Central memory CD4-positive, alpha-beta T cell (primary cell): ENCODE measurements at places on chromosomes 16 and 17.

DNA sequence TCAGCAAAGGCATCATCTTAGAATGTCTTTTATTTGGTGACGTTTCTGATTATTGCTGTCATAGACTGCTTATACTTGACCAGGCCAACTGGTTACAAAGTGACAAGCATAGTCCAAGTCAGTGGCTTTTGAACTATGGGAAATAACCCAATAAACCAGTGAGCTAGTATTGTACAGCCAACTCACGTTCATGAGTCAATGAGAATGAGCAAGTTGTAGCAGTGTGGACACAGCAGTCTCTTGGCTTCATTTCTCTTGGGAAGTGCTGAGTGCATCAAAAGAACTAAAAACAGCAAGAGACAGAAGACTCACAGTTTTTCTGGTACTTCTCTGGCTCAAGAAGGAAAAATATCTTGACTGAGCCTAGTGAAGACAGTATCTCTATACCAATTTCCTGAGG is 36.9 kb upstream of the CRISPLD2 start:
- no peak for DNase-seq

DNA sequence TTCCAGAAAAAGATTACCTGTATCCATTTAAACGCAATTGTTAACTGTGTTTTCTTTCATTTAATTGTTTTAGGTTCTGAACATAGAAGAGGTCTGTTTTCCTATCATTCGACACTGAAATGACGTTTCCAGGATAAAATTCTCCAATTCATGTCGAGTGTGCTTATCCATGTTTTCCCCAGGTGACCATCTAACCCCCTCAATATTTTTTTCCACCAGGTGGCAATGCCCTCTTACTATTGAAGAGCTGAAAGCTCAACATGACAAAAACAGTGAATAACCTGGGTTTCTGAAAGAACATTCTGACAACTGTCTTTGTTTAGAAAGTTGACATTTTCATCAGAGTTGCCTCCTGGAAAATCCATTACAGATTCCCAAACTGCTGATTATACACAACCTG is 948.7 kb downstream of the KCNJ2 start:
- DNase-seq, result no peak

GRCh38 chr16:17556276-17557052 is 85.7 kb upstream of the XYLT1 start:
- DNase-seq, result no peak

DNA sequence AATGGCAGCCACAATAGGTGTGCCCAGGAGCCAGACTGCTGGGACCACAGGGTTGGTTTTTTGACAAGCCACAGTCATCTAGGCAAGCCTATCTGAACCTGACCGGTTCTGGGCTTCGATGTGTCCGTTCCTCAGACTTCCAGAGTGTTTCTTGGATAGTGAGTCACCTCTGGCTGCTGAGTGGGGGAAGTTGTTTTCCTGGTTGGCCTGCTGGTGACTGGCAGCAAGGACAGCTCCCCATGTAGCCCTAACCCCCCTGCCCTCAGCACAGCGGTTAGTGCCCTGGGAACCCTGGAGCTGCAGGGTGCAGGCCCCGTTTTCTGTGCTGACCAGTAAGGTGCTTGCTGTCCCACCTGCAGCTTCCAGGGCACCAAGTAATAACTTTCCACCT is 65.5 kb downstream of the PLD6 start:
- no peak for DNase-seq

GRCh38 chr17:8935191-8935590 is 30.3 kb downstream of the PIK3R5 start:
- peak; percentile 21 for DNase-seq

DNA sequence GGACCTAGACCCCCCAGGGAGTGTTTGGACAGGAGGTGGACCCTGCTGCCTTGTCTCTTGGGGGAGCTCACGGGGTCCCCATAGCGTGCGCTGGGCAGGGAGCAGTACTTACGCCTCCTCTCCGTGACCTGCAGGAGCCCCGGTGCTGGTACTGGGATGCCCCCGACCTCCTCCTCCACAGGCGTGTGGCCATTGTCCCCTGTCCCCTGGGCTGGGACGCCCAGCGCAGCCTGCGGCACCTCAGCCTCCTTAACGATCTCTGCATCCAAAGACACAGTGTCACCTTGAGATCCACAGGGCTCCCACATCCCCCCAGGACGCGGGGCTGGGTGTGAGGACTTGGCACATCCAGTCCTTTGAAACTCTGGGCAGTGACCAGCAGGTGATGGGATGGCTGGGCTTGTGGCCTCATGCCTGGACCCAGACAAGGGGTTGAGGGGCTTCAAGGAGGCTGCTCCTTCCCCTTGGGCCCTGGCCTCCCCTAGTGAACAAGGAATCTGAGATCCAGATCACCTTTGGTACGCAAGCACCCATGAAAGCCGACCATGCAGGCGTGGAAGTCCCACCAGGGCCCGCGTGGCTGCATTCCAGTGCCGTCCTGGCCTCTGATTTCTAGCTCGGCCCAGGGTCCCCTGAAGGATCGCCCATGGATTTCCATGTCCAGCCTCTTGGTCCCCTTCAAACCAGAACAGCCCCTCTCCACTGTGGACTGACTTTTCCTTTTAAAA is 9.9 kb downstream of the DBNDD1 start:
- no peak for DNase-seq

DNA sequence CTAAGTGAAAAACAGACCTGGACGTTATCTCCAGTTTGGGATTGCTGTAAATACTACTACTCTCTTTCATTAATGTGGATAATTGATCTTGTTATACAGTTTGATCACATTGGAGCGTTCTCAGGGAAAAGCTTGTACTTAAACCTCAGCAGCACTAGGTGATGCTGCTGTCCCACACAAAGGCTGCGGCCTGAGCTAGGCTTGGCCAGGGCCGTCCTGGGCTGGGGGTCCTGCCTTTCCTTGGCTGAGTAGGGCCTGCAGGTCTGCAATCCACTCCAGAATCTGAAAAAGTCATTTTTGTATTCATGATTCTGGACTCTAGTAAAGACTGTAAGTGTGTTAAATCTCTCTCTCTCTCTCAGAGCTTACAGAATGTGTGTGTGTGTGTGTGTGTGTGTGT is 23.7 kb upstream of the PMFBP1 start:
- DNase-seq, result no peak

- DNase-seq, result no peak
Observed at GRCh38 chr16:30349675-30350074, 5.4 kb downstream of the CD2BP2 start.

- no peak for DNase-seq
Observed at GRCh38 chr16:75099075-75099667, 17.4 kb downstream of the LDHD start.

DNA sequence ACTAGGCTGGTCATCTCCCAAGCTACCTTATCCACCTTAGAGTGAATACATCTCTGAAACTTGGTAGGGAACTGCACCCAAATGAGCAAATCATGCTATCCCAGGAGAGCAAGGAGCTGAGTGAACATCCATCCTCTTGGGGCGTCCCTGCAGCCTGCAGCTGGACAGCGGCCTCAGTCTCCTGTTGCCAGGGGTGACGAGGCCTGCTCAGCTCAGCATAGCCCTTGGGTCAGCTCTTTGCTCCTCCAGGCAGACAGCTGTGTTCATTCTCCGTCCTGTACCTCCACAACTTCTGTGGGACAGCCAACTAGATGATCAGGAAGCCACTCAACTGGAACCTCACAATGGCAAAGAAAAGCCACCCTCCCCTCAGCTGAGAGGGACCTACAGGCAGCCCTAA is 111.9 kb downstream of the SOCS1 start:
- DNase-seq, result no peak

- DNase-seq, result no peak
Observed at GRCh38 chr16:56994311-56994710, 5.0 kb downstream of the NLRC5 start.

- no peak for DNase-seq
Observed at GRCh38 chr17:50638606-50638965, 3.9 kb downstream of the ABCC3 start.

DNA sequence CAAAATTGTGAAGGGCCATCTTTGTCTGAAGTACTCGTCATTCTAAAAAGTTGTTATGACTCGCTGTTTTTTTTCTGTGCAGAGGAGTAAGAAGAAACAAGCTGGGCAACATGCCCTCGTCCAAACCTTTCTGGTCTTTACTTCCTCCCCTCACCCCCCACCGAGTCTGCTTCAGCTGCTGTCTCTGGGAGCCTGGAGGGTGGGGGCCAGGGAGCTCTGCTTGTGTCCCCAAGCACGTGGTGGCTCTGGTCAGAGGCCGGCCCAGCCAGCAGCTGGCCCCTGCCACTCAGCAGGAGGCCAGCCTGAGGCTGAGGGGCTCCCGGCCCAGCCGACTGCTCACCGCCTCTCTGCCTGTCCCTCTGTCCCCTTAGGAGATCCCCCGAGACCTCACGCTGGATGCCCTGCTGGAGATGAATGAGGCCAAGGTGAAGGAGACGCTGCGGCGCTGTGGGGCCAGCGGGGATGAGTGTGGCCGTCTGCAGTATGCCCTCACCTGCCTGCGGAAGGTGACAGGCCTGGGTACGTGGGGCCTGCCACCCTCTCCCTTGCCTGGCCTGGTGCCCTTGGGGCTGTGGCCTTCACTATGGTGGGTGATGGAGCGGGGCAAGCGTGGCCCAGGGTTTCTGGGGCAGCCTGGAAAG is 53.7 kb upstream of the LGALS9 start:
- no peak for DNase-seq

- no peak for DNase-seq
Observed at GRCh38 chr17:30249460-30249859, 14.0 kb upstream of the SLC6A4 start.
